IPS-NIHi11 (cell line): ENCODE measurements at places on chromosomes 1 and 21.

DNA sequence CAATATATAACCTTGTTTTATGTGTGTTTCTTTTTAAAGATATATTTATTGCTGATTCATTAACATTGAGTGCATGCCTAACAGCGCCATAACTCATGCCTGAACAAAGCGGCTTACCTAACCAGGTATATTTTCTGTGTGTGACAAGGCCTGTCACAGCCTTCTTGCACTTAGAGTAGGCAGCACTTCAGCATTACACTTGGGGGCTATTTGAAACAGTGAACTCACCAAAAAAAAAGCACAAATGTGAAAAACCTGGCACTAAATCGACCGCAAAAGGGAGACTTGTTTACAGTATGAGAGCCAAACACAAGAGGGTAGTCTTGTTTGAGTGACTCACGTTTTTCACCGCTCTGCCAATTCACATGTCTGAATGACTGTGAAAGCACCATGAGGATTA, 111.7 kb downstream of the DISP1 start:
- DNase-seq: no peak

DNA sequence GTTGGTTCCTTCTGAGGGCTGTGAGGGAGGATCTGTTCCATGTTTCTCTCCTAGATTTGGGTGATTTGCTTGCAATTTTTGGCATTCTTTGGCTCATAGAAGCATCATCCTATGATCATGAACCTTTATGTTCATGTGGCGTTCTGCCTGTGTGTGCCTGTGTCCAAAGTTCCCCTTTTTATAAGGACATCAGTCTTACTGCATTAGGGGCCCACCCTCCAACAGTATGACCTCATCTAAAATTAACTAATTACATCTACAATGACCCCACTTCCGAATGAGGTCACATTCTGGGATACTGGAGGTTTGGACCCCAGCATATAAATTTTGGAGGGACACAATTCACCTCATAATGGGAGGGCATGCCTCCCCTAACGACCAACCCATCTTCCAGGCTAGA, 12.8 kb upstream of the CAMK1G start:
- no peak for DNase-seq

DNA sequence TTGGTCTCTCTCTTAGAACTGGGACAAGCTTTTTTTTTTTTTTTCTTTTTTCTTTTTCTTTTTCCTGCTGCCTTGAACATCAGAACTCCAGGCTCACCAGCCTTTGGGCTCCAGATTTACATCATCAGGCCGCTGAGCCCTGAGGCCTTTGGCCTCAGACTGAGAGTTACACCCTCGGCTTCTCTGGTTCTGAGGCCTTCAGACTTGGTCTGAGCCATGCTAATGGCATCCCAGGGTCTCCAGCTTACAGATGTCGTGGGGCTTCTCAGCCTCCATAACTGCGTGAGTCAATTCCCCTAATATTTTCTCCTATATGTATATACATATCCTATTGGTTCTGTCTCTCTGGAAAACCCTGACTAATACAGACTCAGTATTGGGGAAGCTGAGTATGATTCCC, 36.5 kb upstream of the RC3H1 start:
- DNase-seq: no peak

GRCh38 chr21:36097427-36098181, 27.8 kb downstream of the CBR1 start:
- DNase-seq: no peak

DNA sequence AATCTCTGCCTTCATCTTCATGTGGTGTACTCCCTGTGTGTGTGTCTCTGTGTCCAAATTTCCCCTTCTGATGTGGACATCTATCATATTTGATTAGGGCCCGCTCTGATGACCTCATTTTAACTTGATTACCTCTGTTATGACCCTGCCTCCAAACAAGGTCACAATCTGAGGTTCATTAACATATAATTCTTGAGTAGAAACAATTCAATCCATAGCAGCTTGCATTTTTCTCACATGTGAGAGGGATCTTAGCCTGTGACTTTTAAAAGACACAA, 130.9 kb upstream of the RAB4A start:
- DNase-seq: no peak

DNA sequence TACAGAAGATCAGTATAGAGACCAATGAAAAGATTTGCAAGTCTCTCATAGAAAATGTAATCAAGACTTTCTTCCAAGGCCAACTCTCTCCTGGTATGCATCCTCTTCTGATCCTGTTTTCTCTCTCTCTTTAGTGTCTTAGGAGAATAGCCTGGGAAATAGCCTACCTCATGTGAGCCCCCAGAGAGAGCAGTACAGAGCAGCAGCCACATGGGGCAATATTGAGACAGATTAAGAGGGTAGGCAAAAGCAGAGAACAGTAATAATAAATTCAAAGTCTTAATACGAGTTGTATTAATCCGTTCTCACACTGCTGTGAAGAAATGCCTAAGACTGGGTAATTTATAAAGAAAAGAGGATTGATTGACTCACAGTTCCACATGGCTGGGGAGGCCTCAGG, 61.4 kb downstream of the RNASEL start:
- DNase-seq: peak; percentile 24

DNA sequence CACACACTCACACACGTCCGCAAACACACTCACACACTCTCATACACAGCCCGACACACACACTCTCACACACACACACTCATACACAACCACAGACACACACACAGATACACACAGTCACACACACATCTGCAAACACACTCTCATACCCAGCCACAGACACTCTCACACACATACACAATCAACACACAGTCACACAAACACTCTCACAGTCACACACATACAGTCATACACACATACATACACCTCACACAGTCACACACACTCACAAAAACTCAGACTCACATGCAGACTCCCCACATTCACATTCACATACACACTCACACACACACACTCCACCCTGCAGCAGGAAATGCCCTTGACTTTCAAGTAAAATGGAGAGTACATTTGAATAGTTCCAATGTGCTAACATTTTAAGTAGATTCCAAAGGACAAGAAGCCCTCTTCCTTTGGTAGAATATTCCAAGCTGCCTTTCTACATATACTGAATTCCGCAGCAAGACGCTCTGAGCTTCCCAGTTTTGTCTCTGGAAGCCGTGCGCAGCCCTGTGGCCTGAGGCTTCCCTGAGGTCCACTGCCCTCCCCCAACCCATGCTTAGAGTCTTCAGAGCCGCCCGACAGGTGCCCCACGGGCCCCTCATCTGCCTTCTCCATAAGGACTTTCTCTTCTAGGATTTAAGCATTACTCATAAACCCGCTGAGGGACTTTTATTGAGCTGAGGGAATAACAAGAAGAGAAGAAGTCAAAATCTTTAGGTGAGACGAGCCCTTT, 9.7 kb downstream of the BATF3 start:
- no peak for DNase-seq
